ENCODE measurements at places on chromosomes 16 and 17.
A peak's percentile ranks its signal among the peaks of the same experiment; 100 is the strongest.

DNA sequence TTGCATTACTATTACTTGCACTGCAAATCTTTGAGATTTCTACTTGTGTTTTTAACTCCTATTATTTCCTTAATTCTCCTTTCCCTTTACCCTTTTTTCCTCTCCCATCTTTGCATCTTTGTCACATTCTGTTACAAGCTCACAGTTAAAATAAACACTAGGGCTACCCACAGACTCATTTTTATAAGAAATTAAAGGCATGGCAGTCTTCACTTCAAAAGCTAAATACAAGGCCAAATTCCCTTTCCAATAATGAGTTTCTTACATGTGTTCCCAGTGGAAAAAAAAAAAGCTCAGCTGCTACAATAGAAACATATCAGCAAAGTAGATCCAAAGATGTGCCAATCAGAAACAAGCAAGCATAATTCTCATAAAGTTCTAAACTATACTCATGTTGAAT is 3.7 kb upstream of the BRIP1 start:
- no peak for DNase-seq

GRCh38 chr17:40531051-40531991 is 29.9 kb upstream of the TNS4 start:
- peak; percentile 51 for DNase-seq

DNA sequence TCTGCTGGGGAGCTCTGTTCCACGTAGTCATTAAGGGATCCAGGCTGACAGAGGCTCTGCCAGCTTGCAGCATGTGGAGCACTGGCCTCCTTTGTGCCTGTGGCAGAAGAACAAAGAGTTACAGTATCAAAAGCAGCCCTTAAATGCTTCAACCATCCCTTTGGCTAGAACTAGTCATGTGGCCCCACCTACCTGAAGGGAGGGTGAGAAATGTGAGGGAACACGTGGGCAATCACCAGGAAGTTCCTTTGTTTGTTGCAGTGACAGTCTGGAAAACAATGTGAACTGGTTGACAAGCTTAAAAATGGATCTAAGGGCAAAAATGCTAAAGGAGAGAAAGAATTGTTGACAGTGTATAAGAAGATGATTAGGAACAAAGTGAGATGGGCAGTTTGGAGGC is 290.4 kb upstream of the HSBP1 start:
- no peak for DNase-seq

DNA sequence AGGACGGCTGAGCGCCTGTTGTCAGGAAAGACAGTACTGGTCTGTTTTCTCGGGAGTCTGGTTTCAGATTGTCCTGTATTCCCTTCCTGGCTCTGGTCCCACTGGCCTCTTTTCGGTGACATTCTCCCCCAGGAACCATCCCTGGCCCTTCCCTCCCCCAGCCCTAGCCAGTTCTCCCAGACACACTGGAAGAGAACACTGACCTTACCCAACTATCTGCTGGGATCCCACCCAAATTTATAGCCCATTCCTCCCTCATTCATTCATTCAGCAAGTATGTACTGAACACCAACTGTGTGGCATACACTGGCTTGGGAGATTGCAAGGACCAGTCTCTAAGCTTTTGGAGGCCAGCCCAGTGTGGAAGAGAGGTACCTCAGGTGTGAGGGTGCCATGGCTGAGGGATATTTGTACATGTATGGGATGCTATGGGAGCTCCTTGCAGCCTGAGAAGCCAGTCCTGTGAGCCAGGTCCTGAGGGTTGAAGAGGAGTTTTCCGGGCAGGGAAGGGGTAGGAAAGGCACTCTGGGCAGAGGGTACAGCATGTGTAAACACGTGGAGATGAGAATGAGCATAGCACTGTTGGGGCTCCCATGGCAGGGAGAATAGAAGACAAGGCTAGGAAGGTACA is 5.2 kb downstream of the RND2 start:
- DNase-seq: no peak

- no peak for DNase-seq
Observed at GRCh38 chr17:67528751-67529436, 151.8 kb downstream of the PITPNC1 start.

- no peak for DNase-seq
Observed at GRCh38 chr17:43338886-43339516, 59.8 kb upstream of the ARL4D start.

DNA sequence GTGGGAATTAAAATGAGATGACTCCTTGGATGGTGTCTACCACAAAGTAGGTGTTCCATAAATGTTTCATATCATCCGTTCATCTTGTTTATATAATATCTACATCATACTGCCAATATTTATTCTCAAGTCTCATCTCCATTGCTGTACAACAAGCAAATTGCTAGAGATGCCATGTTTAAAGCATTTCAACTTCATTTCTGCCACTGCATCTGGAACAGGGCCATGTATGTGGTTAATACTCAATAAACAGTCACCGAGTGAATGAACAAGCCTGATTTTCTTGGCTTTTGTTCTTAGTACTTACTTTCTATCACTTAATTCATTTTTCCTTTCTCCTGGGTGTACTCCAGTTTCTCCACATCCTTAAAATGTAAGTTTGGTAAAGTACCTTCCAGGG is 107.6 kb downstream of the KCNJ2 start:
- no peak for DNase-seq

DNA sequence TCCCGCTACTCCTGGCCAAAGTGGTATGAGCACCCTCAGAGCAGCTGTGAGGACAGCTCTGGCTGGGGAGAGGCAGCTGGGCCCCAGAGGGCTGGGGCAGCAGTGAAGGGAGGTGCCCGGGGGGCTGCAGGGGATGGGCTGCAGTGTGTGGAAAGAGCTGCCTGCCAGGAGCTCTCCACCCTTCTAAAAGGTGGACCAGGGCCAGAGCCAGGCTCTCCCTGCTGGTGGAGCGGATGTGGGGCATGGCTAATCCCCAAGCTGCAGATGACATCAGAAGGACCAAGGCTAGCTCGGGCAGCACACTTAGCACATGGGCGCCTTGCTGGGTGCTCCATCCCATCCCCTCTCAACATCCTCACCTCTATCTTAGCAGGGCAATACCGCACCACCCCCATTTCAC is 103.1 kb downstream of the SDK2 start:
- no peak for DNase-seq

DNA sequence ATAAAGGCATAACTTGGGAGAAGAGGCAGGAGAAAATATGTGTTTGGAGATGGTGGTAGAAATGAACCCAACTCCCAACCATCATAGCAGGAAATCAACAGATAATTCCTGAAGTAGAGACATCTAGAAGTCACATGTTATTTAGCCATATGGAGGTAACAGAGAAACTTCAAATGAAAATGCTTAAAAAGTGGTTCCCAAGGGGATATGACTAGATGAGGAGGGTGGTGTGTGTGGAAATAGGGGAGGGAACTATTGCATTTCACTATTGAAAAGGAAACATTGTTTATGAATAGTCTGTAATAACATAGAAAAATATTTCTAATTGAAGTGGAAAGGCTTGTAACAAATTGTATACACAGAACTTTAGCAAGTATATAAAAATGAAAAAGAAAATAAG is 412.0 kb downstream of the SHISA9 start:
- no peak for DNase-seq

DNA sequence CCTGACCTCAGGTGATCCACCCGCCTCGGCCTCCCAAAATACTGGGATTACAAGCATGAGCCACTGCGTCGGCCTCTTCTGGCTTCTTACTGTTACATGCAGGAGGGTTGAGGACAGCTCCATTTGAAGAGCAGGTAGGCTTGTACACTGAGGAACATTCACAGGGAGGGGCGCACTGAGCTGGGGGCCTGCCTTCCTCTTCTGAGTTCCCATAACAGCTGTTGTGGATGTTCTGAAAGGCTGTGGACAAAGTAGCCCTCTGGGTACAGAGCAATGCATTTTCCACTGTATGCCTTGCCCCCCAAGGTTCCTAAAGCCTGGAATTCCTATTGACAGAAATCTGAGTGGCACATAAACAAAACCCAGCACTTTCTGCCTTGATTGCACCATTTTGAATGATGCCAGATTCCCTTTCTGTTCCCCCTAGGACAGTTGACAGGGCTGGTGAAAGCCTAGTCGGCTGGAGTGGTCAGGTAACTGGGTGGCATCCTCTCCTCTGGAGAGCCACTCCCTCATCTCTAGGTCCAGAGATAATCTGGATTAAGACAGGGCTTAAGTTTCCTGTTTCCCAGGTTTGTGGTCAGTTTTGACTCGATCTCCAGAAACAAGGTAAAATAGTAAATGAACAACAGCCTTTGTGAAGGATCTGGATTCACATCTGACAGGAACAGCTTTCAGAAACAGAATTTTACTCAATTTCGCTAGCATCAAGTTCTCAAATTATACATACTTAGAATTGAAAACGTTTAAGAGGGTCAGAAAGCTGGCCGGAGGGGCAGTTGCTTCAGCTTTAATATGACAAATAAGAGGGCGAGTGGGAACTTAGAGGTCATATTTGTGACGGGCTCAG is 1.3 kb upstream of the CDK5R1 start:
- DNase-seq: no peak

DNA sequence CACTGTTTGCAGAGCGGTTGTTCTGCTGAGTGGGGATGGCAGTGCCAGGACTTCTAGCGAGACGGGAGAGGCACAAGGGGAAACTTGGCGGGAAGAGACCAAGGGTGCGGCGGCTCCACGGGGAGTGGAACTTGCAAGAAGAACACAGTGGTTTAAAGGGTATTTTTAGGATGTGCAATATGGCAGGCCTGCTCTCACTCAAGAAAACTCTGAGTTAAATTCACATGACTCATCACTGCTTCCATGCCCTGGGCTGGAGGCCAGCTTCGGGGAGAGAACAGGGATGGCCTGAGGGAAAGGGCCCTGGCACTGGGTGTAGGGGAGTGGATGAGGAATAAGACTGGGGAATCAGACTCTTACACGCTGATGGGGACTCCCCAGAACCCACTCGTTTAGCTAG is 13.3 kb upstream of the CD300LD start:
- no peak for DNase-seq

DNA sequence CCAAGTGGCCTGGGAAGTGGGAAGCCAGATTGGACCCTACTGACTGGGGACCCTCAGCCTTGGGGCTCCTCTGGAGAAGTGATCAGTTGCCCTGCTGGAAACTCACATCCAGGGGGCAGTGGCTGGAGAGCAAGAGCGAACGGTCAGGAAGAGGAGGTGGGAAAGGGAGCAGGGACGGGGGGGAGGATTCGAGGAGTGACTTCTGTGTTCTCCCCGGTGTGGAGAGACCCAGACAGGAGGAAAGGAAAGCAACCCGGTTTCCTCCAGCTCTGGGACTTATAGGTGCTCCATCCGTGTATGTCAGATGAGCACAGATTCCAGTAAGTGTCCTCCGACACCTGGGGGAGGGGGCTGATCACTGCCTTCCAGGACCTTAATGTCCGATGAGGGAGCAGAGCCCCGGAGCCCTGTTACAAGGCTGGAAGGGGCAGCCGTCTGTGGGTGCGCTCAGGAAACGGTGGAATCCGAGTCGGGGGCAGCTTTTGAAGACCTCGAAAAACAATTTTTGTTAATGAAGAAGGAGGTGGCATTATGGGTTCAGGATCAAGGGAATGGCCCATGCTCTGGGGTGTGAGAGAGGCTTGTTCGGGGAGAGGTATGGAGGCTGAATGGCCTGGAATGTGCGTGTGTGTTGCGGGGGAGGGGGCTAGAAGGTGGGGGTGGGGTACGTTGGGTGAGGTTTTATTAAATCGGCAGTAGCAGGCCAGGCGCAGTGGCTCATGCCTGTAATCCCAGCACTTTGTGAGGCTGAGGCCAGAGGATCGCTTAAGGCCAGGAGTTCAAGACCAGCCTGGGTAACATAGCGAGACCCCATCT is 34.8 kb upstream of the NDRG4 start:
- DNase-seq: no peak

DNA sequence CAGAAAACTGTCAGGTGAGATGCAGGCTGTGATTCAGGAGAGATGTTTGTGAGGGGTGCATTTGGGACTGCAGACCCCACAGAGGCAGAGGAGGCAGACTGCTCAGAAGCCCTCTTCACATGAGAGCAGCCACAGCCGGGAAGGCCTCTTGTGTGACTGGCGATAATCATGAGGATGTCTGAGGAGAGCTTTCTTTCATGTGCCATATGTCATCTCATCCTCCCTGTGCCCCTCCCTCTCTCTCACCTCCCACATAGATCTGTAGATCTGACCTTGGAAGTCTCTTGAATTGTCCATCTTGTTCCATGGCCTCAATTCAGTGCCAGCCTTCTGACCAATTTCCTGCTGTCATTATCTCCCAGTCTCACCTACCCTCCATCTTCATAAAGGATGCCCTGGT is 50.5 kb downstream of the EPN2 start:
- DNase-seq: no peak

Measured in GM10248 (cell line).